ENCODE measurements at places on chromosomes 11 and 22.

- DNase-seq = no peak
These were observed 451 bp downstream of the FHIP1B start for GRCh38 chr11:6233984-6234386.

GRCh38 chr11:121800731-121801393 is 315.2 kb downstream of the BLID start:
- DNase-seq = no peak

- DNase-seq = no peak
These were observed 44.9 kb downstream of the C11orf58 start for GRCh38 chr11:16783321-16783801.

DNA sequence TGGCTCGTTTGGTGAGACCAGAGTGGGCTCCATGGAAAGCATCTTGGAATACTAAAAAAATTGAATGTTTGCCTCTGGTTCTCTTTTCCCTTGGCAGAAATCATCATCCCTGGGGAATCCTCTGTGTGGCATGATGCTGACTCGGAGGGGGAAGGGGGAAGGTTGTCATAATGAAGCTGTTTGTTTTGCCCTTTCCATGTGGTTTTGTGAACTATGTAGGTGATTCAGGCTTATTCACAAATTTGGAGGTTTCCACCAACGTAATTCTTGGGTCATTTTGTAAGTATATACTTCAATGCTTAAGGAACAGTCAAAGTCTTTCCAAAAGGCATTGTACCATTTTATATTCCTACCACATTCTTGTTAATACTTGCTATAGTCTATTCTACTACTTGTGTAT is 754.0 kb upstream of the FAT3 start:
- DNase-seq = peak; percentile 61

GRCh38 chr11:84990141-84990540 is 637.0 kb downstream of the DLG2 start:
- DNase-seq = no peak

DNA sequence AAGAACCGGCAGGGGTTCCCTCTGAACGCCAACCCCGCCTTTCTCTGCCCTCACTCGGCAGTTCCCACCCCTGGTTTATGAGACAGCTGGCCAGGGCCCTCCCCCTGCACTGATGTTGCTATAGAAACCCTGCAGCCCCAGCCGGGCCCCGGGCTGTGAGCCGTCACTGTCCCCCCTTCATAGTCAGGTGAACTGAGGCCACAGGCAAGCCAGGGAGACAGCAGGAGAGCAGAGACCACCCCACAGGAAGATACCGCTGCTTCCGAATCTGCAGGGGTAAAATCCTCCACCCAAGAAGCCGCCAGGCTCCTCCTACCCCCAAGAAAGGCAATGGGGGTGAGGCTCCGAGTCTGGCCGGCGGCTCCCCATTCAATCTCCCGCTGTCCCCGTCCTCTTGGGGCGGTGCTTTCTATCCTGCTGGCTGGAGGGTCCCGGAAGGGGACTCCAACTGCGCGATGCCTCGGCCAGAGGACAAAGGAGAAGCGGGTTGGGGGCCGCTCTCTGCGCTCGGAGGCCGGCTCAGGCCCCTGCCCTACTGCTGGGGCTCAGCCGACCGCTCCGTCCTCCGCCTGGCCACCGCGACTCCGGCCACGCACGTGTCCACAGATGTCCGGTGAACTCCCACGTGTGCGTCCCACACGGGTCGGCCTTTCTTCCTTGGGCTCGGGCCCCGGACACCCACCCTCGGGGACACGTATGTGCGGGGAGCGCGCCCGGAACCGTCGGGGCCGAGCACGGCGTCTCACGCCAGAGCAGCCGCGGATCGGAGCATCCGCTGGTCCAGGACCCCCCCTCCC is 587 bp downstream of the SLC25A22 start:
- DNase-seq = peak; percentile 80

DNA sequence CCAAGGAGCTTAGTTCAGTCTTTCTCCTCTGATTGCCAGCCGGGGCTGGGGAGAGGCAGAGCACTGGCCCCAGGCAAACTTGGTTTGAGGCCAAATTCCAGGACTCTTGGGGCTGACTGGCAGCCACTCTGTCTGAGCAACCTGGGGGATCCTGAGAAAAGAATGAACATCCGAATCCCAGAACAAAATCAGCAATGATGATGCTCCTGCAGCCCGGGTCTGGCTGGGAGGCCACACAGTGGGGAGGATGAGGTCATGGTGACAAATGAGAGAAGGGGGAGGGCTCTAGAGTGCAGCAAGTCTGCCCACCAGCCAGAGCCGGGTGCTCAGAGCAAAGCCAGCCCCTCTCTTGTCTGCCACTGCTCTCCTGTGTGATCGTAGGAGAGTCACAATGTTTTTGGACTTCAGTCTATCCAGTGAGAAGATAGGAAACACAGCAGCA is 71.8 kb upstream of the PAX6 start:
- DNase-seq = no peak

GRCh38 chr11:2837096-2837601 is 48.4 kb downstream of the CDKN1C start:
- DNase-seq = no peak

DNA sequence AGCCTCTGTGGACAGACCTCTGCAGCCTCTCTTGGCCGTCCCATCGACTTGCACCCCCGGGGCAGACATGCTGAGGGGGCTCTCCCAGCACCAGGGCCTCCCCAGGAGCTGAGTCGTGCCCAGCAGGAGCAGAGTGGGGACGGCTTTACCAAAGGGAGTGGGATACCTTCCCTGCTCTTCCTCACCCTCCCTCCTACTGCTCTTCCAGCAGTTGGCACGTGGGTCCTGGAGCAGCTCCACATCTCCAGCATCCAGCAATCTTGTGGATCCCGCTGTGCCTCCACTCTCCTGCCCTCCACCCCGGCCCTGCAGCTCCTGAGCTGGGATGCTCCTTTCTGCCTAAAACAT is 854.0 kb downstream of the BRD1 start:
- DNase-seq = no peak

- no peak for DNase-seq
These were observed 136.1 kb downstream of the DCDC1 start for GRCh38 chr11:31233425-31233824.

- no peak for DNase-seq
These were observed 49.8 kb upstream of the SPATA19 start for GRCh38 chr11:133895061-133895479.

DNA sequence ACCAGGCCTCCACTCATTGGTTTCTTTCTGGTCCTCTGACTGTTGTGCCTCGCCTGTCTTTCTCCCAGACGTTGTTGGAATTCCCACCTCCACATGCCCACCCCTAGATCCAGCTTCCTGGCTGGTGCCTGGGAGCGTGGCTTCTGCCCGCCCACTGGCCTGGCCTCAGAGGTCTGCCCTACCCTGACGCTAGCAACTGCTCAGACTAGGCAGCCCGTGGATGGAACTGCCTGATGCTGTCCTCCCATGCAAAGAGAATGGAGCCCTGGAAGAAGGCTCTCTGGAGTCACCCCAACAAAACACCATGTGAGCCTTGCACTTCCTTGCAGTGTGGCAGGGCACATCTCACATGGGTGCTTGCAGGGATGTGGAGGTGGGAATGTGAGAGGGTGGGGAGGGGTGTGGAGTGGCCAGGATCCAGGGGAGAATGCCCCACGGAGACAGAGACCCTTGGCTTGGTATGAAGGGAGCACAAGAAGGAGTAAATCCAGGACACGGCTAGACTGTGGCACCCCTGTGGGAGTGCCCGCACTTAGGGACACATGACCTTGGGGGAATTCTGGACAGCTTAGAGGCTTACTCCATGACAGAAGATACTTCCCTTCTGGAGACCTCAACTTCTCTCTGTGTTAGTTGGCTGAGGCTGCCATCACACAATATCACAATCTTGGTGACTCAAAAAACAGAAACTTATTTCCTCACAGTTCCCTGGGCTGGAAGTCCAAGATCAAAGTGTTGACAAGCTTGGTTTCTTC is 22.5 kb upstream of the ADA2 start:
- DNase-seq = no peak

GRCh38 chr11:4662876-4663275 is 19.1 kb downstream of the OR51E1 start:
- no peak for DNase-seq

- DNase-seq = no peak
These were observed 64.2 kb downstream of the MED15 start for GRCh38 chr22:20571531-20572007.

- no peak for DNase-seq
These were observed at the start of gene IFITM5 for GRCh38 chr11:299081-299891. IFITM5 (minus strand) TSS chr11:299526; CDS start chr11:299490, 36 bp downstream.

DNA sequence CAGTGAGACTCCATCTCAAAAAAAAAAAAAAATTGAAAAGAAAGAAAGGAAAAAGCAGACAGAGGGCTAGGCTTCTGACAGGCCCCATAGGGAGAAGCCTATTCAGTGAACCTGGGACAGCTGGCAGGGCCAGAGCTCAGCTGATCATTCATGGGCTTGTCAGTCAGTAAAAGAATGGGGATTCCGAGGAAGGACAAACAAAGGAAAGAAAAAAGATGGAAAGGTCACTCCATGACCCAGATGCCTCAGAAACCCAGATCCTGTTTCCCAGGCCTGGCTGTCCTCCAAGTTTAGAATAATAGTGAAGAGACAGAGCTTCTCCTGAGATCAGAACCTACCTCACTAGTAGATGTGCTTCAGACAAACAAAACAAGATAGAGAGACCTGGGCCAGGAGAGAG is 34.3 kb upstream of the ASPHD2 start:
- DNase-seq = no peak

- no peak for DNase-seq
These were observed 117.1 kb downstream of the LDLRAD3 start for GRCh38 chr11:36060926-36061325.

DNA sequence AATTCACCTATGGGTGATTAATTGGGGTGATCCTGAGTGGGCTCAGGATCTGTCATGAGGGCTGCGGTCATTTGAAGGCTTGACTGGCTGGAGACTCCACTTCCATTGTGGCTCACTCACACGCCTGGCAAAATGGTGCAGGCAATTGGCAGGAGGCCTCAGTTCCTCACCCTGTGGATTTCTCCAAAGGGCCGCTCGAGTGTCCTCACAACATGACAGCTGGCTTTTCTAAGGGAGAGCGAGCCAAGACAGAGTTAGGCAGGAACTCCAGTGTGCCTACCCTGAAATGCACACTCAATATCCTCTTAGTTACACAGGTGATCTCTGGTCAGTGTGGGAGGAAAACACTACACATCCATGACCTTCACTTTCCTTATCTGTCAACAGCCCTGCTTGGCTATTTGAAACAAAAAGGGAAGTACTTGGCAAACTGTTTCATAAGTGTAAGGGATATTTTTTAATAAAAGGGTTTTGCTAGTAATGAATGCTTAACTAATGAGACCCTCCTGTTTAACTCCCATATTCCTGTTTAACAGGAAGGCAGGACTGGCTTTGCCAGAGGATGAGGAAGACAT is 25.7 kb downstream of the OSBP2 start:
- DNase-seq = no peak

DNA sequence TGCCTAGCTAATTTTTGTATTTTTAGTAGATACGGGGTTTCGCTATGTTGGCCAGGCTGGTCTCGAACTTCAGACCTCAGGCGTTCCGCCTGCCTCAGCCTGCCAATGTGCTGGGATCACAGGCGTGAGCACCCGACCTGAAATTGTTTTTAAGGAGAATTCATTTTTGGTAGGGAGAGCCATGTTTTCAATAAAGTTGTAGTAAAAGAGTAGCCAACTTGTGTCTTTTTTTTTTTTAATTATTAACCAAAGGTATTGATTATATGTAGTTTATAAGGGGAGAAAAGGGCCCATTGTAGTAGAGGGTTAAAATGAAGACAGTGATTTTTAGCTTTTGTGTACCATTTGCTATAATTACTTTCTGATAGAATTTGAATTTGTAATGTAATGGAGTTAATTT is 31.6 kb upstream of the HSD17B12 start:
- no peak for DNase-seq

DNA sequence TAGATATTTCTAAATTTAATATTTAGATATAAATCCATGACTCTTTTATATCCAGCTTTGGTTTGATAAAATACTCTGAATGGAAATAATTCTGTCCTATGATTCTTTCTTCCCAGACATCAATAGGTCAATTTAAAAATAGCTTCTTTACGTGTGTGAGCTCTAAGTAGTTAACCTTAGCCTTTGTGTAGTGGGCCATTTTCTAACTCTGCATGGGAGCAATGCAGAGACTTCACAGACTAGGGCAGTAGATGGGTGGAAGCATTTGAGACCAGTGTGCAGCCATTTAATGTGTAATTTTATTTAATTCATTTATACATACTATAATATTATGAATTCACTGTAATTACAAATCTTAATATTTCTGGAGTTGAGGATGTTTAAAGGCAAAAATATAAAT is 23.8 kb downstream of the GAS2 start:
- no peak for DNase-seq

- DNase-seq = no peak
These were observed 355.9 kb upstream of the TENM4 start for GRCh38 chr11:79796704-79797103.

DNA sequence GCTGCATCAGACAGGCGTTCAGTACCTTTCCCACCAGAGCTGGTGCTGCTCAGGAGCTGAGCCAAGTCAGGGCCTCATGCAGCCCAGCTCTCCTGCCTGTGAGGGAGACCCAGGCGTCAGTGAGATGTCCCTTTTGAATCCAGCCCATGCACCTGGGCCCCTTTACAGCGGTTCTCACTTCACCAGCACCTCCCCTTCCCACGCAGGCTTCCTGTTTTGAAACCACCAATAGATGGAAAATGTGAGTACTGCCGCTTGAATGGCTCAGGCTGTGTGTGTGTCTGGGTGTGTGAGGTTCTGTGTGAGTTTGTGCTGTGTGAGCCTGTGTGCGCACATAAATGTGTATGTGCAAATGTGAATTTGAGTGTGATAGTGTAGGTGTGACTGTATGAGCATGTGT is 88.4 kb downstream of the UBASH3B start:
- no peak for DNase-seq
